ENCODE measurements at places on chromosomes 2 and 18.

DNA sequence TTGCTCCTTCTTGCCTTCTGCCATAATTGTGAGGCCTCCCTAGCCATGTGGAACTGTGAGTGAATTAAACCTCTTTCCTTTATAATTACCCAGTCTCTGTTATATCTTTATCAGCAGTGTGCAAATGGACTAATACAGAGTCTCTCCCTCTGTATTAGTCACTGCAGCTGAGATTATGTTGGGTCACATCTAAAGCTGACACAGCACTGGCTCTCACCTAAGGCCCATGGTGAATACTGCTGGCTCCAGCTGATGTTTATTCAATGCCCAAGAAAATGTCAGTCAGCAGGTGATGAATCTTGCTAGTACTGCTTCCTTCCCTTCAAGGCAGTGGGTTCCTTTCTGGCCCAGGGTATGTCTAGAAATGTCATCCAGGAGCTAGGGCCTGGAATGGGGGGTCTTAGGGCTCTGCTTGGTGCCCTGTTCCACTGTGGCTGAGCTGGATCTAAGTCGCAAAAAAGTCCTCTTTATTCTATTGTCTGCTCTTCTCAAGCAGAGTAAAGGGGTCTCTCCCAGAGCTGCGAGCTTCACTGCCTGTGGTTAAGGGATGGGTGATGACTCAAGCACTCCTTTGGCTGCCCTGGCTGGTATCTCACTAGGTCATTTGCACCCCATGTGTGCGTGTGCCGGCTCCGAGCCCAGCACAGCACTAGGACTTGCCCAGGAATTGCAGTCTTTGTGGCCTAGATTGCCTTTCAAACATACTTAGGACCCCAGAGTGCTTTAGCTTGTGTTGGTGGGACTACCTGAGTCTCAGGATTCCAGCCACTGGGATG lies 29.9 kb downstream of the PPP1R1C start:
- DNase-seq: no peak

- DNase-seq: no peak
These were observed 208.1 kb downstream of the NR4A2 start for GRCh38 chr2:156124458-156124857.

DNA sequence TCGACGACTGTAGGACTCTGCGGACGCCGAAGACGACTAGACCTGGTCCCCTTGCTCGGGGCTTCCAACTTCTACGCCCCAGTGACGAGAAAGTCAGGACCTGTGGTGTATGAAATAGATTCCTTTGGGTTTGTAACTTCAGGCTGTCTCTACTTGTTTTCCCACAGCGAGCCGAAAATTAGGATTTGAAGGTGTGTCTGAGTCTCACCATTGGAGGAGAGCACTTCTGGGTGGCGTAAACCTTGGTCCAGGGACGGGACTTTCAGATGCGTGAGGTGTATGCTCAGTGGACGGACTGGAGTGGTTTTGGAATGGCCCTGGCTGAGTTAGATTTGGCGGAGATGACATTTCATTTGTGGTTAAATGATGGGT lies 1.3 kb downstream of the BIRC6 start:
- no peak for DNase-seq

DNA sequence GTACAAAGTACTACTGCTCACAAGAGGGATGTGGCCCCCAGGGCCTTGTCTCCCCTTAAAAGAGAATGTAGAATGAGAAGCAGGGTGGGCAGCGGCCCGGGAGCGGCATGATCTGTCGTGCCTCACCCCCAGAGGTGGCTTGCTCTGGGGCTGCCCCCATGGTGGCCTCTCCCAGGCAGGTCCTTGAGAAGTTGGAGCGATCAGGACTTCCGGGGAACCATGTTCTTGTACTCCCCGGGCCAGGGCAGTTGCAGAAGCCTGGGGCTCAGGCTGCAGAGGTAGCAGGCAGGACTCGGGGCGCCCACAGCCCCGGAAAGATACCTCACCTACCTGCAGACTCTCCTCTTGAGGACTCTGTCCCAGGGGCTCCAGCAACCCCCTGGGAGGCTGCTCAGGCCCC lies 62.6 kb downstream of the CYP26B1 start:
- DNase-seq: no peak

DNA sequence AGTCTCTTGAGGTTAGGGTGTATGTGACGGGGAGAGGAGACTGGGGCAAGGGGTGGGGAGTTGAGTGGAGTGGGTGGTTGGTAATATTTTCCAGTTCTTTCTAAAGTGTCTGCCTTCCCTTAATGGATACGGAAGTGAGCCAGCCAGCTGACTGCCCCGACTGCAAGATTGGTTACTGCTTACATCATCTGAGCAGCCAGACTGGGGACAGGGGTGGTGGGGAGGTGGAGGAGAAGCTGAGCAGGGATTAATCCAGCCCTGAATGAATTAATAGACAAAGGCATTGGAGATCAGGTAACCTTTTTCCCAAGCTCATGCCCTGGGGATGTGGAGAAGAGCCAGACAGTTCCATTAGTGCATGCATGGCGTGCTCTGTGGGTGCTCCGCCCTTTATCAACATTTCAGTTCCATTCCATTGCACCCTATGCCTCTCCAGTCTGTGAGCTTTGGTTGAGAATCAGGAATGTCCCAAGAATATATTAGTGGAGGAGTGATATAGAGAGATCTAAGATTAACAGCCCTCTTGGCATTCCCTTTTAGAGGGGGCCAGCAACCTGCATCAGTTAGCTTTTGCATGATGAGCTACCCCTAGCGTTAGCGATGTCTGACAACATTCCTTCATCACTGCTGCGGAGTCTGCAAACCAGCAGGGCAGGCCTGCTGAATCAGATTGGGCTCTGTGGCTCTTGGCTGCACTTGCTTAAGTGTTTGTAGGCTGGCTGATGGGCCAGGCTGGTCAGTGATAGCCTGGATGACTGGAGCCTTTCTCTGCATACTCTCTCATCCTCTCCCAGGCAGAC lies 67.4 kb downstream of the TNP1 start:
- no peak for DNase-seq

- DNase-seq: no peak
These were observed 3.3 kb upstream of the RAB12 start for GRCh38 chr18:8605974-8606373.

DNA sequence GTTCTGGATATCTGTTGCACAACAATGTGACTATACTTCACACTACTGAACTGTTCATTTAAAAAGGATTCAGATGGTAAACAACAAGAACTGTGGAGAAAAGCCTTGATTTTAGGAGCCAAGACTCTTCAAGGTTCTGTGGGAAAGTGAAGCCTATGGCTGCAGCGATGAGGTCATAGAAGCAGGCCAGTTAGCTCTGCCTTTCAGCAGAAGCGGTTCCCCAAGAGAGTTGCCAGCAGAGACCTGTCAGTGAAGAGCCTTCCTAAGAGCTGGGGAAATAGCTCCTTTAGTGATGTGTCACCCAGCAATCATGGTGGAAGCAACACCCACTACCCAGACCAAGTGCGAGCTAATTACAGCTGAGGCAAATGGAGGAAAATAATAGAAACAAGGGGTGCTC lies 346.5 kb upstream of the ETAA1 start:
- no peak for DNase-seq

GRCh38 chr2:145260081-145260480 lies 740.2 kb upstream of the ZEB2 start:
- DNase-seq: no peak

DNA sequence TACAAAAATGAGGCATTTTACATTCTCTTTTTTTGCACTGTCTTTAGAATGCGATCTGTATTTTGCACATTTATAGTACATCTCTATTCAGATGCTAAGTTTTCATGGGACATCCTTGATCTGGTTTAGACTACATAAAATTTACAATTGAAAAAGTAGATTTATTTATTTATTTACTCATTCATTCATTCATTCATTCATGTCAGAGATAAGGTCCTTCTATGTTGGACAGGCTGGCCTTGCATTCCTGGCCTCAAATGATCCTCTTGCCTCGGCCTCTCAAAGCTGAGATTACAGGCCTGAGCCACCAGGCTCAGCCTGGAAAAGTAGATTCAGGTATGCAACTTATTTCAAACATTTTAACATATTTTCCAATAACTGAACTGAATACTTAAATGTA lies 16.0 kb upstream of the DCTN1 start:
- no peak for DNase-seq

GRCh38 chr18:62614494-62614893 lies 91.7 kb downstream of the ZCCHC2 start:
- DNase-seq: no peak

- DNase-seq: no peak
These were observed 117.6 kb upstream of the FOSL2 start for GRCh38 chr2:28274911-28275685.

GRCh38 chr2:148161909-148162435 lies 141.1 kb downstream of the MBD5 start:
- DNase-seq: no peak

DNA sequence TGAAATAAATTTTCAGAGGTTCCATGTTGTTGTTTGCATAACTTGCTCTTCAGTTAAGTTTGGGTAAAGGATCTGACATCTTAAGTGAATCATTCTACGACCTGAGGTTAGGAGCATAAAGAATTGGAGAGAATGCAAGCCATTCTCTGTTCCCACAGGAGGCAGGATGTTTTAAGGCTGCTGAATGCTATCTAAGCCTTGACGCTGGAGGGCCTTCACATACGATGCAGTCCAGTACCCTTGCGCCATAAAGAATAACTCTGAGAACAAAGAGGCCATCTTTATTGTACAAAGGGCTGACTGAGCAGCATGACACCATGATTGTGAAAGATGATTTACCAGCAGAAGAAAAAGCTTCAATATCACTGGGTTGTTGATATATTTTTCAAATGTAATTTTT lies 198.4 kb downstream of the NYAP2 start:
- no peak for DNase-seq

DNA sequence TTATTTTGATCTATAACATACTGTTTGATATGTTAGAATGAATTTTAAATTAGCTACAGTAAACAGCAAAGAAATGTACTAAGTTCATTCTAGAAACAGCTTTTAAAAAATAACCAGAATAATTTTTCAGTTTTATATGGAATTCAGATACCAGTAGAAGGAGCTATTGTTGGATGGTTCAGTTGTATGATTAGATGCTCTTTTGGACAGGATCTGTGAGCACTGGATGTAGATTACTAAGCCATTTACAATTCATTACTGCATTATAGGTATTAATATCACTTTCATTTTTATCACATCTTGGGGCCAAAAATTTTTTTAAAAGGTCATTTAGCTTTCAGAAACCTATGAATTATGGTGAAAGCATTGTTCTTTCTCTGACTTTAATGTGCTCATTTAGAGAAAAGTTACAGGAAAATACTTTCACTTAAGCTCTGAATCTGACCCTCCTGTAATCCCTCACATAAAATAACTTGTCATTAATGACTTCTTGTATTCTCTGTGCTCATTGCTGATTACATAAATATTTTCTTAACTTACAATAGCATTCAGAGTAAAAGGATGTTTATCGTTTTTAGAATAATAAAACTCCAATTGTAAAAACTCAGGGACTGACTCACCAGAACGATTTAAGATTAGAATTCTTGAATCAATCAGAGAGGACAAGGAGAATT lies 750.2 kb downstream of the SLC4A3 start:
- no peak for DNase-seq

DNA sequence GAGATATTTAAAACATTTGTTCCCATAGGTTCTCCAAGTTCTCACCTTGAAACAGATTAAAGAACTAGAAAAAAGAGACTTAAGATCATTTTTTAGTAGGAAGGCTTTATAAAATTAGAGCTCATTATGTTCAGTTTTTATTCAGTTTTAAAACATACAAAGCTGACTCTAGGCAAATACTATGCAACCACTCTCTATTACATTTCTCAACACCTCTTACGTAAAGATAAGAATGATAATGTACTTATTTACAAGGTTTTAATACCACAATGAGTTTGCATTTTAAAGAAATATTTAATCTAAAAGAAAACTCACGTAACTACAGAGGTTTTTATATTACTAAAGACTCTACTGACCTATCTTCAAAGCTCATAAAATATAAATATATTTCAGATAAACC lies 68.8 kb downstream of the TMEM131 start:
- no peak for DNase-seq

GRCh38 chr2:893311-893710 lies 57.3 kb upstream of the SNTG2 start:
- DNase-seq: no peak

DNA sequence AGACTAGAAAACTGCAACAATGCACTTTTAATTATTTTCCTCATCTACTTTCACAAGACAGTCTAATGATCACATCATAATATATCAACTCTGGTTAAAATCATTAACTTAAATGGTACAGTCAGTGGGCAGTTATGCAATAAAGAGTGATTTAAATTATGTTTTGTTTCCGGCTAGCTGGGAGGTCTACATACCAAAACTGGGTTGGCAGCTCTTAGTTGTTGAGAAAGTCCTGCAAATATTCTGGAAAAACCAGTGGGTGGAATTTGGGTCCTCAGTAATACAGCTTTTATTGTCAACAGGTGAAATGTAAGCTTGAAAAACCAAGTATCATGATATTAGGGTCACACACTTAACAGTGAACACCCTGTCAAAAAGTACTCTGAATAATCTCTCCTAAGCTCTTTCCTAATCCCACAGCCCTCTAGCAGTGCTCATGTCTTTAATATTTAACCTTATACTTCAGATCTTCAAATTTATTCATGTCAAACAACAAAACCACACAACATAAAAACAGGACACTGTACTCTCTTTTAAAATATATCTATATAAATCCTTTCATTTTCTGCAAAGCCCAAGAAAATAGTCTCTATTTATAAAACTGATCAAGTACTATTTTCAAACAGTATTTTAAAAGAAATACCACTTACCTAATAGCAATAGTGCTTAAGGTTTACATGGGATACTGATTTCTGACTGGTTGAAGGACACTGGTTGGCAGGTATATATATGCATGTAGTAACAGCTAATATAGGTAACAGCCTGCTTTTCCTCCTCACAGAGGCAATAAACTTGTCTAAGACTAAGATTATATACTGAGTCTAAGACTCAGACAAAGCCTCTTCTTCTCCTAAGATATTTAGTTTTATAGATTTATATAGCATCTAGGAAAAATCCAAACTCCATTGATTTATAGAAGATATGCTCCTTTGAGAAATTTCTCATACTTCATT lies 103.8 kb downstream of the GAREM1 start:
- no peak for DNase-seq

- DNase-seq: no peak
These were observed 611.2 kb upstream of the PIK3C3 start for GRCh38 chr18:41343808-41344207.

- DNase-seq: no peak
These were observed 35.8 kb downstream of the MTCL1 start for GRCh38 chr18:8741117-8741516.

GRCh38 chr2:228432116-228432515 lies 250.6 kb upstream of the SPHKAP start:
- no peak for DNase-seq

- DNase-seq: no peak
These were observed 65.0 kb upstream of the LYPD1 start for GRCh38 chr2:132734961-132735360.

DNA sequence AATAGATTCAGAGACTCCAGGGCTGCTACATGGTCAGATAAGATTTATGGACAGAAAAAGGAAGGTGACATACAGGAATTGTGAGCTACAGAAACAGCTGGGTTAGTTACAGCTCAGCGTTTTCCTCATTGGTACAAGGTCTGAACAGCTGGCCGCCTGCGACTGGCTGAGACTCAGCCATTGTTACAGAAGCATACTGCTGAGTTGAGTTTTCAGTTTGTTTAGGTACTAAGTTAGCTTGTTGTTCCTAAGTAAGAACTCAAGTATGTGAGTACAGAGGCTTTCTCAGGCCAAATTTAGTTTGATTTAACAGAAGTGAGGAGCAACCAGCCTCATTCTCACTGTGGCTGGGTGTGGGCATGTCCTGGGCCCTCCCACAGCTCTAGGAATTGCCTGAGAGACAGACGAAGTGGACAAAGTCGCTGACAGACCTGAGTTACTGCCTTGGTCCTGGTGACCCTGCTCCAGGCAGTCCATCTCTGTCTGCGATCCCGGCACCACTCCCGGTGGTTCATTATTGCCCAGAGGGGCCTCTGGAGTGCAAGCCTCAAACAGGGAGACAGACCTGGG lies 27.8 kb upstream of the RHOB start:
- no peak for DNase-seq
